ENCODE measurements at places on chromosomes 11 and 22.

- no peak for DNase-seq
Observed at GRCh38 chr22:43442386-43443151, 30.8 kb downstream of the MPPED1 start.

DNA sequence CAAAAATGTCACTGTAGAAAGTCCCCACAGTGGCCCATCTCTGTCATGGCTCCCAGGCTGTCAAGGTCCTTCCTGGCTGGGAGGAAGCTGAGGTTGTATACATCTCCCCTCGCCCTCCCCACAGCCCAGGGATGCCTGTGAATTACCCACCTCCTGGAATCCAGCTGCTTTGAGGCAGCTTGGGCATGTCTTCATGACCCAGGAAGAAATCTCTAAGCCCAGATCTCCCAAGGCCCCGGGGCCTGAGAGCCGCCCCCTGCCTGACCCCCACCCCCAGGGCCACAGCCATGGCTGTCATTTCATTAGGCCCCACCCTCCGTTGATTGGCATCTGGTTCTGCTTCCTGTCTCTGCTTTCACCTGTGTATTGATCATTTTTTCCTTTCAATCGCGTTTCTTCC lies 207.5 kb downstream of the TBC1D22A start:
- DNase-seq = no peak

DNA sequence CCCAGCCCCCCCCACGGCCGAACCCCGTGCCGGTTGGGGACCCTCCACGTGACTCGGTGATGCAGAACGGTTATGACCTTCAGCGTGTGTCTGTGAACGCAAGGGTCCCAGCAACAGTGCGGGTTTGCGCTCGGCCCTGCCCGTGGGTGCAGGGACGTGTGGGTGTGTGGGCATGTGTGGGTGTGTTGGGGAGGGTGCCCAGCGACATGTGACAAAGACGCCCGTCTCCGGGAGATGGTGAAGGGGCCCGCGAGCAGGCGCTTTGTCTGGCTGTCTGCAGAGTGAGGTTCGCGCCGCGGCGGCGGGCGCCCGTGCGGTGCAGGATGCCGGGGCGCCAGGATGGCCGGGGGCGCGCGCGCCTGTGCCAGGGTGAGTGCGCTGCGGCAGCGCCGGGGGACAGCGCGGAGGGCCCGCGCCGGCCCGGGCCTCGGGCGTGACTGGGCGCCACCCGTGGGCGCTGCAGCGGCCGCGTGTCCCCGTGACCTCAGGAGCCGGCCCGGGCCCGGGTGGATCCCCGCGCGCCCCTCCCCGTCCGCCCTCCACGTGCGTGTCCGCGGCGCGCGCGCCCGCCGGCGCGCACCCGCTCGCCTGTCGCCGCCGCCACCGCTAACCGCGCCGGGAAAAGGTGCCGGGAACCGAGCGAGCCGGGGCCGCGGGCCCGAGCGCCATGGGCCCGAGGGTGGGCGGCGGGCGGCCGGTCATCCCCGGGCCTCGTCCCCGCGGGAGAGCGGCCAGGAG lies at the start of gene LRFN4:
TSS of gene LRFN4 (plus strand) at position 569 of the 738 bp plus-strand sequence. CDS start 681 bp downstream, outside the sequence.
- DNase-seq = no peak

DNA sequence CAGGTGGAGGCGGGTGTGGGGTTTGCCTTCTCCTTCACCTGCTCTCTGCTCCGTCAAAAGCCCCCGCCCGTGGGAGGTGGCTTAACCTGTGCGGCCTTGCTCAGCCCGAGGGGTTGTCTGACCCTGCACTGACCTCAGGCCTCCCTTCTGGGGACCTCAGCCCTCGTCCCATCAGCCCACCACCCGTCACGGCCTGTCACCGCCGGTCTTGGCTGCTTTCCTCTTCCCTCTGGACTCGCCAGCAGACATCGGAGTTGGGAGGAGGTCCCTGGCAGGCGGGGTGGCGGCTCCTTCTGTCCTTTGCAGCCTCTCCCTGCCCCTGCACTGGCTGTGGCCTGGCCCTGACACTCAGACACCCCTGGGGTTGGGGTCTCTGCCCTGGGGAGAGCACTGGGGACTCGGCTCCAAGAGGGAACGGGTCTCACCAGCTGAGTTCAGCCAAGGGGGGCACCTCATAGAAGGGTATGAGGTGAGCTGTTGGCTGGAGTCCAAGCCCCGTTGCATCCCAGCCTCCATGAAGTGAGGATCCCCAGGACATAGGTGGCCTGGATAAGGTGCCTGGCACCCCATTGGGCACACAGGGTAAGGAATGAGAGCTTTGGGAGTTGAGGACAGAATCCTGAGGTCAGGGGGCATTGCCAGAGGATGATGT lies 999.6 kb downstream of the BRD1 start:
- no peak for DNase-seq

DNA sequence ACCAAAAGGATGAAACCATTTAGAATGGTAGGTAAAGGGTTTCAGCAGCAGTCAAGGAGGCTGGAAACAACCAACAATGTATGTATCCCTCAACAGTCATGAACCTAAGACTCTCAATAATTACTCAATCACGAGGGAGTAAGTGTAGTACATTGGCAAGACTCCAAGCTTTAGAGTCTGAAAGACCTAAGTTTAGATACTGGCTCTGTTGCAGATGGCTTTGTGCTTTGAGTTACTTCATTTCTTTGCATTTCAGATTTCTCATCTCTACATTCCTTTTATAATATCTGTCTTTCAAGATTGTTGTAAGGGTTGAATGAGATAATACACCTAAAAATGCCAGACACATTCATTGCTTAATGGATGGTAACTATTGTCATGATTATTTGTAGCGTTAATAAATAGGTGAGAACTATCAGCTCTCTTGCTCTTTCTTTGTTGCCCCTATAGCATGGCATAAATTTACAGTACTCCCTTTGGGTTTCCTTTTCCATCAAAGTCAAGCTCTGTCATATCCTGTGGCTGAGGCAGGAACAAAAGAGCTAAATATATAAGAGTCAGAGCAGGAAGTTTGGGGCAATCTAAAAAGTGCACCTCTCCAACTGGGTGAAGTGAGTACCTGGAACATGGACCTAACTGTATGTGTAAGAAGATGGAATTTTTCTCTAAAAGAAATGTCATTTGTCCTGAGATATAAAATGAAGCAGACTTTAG lies 228.2 kb upstream of the ZC3H12C start:
- no peak for DNase-seq

DNA sequence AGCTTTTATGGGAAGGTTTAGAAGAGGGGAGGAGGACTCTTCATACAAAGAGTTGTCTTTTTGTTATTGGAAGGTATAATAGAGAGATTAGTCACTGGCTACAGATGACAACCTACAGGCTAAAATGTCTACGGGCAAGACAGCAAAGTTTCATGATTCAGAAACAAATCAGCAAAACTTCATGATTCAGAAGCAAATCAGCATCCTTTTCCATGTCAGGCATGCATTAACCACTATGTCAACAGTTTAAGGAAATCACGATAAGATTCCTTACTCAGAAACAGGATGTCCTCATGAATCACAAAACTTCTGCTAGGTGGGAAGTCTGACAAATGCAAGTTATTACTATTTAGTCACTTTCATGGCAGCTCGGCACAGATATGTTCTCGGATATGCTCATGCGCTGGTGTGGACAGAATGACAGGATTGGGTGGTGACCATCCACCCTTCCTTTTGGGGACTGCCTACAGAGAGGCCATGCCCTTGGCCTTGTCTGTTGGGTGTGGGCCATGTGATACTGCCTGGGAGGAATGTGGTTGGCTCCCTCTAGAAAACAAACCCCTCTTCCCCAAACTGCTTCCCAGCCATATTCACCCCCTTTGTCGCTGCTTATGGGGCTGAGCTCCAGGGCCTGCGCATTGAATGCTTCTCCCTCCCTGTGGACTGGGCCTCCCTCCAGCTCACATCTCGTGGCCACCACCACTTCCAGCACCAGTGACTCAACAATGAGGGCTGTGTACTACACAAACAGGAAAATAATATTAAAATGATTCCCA lies 10.1 kb downstream of the C11orf91 start:
- DNase-seq = peak; percentile 33

- no peak for DNase-seq
Observed at GRCh38 chr11:57938351-57938750, 85.3 kb upstream of the OR9Q1 start.

GRCh38 chr22:19520566-19521305 lies 3.5 kb downstream of the CLDN5 start:
- DNase-seq = no peak

GRCh38 chr11:118911880-118912741 lies 13.6 kb downstream of the BCL9L start:
- DNase-seq = no peak

DNA sequence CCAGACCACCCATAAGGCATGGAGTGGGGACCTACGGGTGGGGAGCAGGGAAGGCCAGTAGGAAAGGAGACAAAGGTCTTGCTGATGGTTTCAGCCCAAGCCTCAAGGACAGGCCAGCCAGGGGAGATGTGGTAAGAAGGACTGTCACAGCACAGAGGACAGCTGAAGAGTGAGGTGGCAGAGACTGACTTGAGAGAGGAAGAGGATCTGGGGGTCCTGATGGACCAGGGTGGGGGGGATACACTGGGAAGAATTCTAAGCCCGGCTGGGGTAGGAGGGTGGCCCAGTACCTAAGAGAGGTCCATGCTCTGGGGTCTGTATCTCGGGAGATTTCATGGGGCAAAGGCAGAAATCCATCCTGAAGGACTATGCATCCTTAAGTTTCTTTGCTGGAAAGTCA lies 66.1 kb upstream of the THY1 start:
- DNase-seq = no peak

GRCh38 chr22:43848366-43849171 lies 13.7 kb downstream of the SULT4A1 start:
- no peak for DNase-seq

DNA sequence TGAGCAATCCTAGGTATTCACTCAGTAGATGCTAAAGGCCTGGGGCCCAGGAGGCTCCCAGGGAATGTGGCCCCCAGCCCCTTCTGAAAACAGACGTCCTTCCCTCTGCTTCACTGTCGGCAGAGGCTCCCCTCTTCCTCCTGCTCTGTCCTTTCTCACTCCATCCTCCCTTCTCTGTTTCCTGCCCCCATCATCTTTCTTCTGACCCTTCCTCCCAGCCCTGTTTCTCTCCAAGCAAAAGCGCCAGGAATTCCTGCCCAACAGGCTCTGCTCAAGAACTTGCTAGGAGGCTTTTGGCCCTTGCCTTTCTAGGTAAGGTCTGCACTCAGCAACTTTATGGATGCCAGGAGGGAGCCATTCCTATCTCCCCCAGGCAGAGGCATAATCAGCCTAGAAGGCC lies 300.5 kb downstream of the NTM start:
- DNase-seq = no peak

GRCh38 chr22:28855355-28856094 lies 27.8 kb upstream of the ZNRF3 start:
- DNase-seq = peak; percentile 57

GRCh38 chr22:20423008-20423905 lies 14.4 kb downstream of the SCARF2 start:
- DNase-seq = no peak

DNA sequence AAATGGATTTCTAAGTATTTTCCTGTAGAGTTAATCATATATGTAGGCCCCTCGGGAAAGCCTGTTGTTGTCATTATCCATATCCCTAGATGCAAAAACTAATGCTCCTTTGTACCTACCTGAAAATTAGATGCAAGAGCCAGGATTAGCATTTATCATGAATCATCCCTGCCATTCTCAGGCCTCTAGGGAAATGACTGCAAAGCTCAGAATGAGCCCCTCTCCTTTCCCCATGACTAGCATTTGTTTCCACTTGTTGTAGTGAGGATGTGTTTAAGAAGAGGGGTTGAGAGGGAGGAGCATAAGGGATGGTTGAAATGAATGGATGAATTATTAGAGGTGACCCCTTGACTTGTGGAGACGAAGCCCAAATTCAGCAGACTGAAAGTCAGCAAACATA lies 537.9 kb downstream of the NTM start:
- DNase-seq = no peak

GRCh38 chr11:117328375-117329010 lies 839 bp downstream of the CEP164 start:
- no peak for DNase-seq

GRCh38 chr11:46555267-46556054 lies 38.4 kb downstream of the AMBRA1 start:
- peak; percentile 62 for DNase-seq
